ENCODE measurements at places on chromosomes 3 and 15.
A peak's percentile ranks its signal among the peaks of the same experiment; 100 is the strongest.

DNA sequence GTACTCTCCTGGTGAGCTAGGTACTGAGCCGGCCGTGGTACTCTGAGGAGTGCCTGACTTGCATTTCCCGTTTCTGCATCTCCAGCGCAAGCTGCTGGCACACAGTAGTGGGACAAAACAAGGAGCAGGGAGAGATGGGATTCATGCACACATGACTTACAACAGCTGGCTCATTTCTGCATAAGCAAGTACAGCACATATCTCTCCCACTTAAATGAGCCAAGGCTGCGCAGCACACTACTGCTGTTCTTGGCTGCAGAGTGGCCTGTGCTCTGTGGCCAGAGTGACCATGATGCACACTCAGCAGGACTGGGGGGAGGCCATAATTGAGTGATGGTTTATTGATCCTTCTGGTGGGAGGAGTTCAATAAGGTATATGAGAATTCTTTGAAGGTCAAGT, 59.2 kb upstream of the ABHD17C start:
- DNase-seq: no peak

- no peak for DNase-seq
These were observed 12.5 kb downstream of the ZPLD1 start for GRCh38 chr3:102447272-102447671.

DNA sequence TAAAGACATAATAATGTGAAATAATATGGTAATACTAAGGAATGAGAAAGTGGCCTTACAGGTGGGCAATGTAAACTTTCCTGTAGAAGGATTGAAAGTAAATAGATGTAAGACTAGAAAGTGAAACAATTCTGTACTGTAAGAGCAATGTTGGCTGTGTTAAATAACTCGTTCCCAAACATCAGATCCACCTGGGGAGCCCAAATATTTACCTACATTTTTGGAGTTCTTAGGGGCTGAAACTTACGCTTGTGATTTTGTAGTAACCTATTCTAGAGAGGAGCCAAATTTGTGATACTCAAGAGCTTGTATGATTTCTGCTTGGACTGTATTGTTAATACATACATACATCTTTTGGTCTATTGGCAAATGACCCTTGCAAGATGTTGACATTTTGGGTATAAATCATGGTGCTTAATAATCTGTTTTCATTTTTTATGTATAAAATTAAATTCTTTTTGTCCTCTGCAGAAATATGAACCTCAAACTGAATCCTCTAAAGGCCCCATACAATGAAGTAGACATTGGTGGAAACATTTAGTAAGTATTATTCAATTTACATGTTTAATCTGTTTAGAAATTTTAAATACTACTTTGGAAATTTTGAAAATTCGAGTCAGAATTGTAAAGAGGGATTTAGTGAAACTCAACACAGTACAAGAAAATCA, 8.5 kb upstream of the CHD2 start:
- DNase-seq: no peak

DNA sequence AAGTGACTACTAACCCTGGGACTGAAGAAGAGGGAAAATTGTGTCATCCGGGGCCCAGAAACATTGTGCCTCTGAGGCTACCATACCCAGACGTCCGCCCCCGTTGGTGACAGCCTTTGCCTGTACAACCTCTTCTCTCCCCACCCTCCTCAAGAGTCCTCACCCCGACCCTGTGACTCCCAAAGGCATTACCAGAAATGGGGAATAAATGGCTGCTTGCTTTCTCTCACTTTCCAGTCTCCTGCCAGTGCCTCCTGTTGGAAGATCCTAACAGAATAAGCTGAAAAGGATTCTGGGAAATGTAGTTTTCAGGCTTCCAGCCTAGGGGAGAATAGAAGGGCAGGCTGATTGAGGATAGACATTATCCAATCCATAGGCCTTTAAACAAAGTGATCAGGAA, 30.8 kb upstream of the SLC25A36 start:
- DNase-seq: no peak

GRCh38 chr3:9826815-9827573, 16.8 kb downstream of the RPUSD3 start:
- peak; percentile 48 for DNase-seq

DNA sequence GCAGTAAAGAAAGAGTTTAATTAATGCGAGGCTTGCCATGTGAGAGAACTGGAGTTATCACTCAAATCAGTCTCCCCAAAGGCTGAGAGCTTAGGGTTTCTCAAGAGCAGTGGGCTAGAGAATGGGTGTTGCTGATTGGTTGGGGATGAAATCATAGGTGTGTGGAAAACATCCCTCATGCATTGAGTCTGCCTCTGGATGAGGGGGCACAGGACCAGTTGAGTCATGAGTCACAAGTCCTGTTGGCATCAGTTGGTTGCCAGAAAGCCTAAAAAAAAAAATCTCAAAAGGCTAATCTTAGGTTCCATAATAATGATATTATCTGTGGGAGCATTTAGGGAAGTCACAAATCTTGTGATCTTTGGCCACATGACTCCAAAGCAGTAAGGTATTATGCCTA, 800.3 kb downstream of the TUSC7 start:
- no peak for DNase-seq

DNA sequence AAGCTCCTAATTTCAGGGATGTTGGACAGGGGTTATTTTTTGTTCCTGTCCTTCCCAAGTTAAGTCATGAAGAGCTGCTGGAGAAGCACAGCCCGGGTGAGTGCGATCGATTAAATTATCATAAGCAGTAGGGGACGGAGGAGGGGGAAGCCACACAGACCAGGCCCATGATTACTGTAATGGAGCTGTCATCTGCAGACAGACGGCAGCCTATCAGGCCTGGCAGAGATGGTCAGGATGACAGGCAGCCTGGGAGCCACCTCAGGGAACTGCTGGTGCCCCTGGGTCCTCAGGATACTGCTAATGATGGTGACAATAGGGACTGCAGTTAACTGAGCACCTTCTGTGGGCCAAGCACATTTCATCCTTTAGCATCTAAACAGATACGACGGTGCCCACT, 147.7 kb downstream of the RAB11A start:
- DNase-seq: peak; percentile 24

GRCh38 chr15:47834093-47834492, 116.8 kb downstream of the SEMA6D start:
- DNase-seq: no peak

DNA sequence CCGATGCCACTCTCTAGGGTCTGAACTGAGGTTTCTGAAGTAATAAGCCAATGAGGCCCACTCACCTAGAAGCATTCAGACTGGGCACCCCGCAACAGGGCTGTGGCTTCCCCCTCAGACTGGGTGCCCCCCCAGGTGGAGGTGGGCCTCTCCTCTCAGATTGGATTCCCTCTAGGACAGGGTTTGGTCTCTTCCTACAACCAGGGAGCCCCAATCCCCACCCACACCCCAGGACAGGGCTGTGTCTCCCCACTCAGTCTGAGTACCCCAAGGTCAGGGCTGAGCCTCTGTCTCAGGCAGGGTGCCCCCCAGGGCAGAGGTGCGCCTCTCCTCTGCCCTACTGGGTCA, 27.7 kb downstream of the PTH1R start:
- no peak for DNase-seq

All from SK-N-DZ (cell line).